NCI-H524 treated with DMSO at 0.1 percent for 48 hours (cell line): ENCODE measurements at places on chromosomes 7 and 10.

GRCh38 chr10:47311932-47312662, 10.2 kb upstream of the GDF2 start:
- DNase-seq = no peak

- no peak for DNase-seq
These were observed 87.3 kb downstream of the IDE start for GRCh38 chr10:92486637-92487036.

DNA sequence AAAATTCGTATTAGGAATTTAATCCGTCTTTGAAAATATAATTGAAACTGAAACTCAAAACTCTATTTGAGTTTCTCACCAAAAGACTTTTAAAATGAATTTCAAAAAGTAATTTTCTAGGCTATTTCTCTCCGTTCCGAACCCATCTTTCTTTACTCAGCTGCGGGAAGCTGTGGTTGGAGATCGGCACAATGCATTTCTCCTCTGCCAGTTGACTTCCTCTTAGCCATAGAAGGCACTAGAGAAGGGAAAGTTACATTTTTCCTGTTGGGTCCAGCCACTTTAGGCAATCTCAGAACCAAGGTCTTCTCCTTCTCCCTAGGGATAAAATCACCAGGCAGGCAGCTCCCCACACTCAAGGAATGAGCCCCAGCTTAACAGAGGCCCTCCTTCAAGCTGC, 133.6 kb upstream of the COL1A2 start:
- no peak for DNase-seq

GRCh38 chr7:140053812-140054539, 8.8 kb downstream of the PARP12 start:
- no peak for DNase-seq

DNA sequence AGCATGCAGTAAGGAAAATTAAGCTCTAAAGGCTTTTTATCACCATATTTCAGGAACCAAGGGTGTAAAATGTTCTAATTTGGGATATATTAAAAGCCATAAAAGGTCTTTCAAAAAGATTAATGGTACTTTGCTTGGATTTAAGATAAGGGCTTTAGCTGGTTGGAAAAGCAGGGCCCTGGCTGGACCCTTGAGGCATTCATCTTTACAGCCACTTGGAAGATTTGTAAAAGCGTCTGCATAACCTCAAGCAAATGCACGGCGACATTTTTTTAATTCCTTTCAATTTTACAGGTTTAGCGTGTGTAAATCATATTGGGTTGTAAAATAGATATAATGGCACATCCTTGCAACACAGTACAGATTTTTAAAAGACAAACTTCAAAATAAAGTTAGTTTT, 27.2 kb downstream of the FAM204A start:
- no peak for DNase-seq

DNA sequence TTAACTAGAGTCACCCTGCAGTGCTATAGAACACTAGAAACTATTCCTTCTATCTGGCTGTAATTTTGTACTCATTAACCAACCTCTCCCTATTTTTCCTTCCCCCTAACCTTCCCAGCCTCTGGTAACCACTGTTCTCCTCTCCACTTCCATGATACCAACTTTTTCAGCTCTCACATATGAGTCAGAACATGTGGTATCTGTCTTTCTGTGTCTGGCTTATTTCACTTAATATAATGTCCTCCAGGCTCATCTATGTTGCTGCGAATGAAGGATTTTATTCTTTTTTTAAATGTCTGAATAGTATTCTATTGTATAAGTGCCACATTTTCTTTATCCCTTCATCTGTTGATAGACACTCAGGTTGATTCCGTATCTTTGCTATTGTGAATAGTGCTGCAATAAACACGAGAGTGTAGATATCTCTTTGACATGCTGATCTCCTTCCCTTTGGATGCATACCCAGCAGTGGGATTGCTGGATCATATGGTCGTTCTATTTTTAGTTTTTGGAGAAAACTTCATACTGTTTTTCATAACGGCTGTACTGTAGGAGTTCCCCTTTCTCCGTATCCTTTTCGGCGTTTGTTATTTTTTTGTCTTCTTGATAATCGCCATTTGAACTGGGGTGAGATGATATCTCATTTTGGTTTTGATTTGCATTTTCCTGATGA, 101.4 kb downstream of the FAM107B start:
- no peak for DNase-seq

DNA sequence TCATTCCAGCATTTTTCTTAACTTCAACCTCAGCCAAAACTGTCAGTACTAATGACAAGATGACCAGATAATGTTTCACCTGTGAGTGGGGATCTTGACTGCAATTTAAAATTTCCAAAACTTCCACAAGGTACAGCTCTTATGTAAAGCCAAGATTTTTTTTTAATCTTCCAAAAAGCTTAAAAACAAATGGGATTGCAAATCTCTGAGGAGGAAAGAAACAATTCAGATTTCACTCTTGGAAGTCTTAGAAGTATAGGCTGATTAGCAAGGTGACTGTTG, 90.2 kb downstream of the AGMO start:
- no peak for DNase-seq

GRCh38 chr7:98534493-98534892, 82.6 kb upstream of the NPTX2 start:
- DNase-seq = no peak
